NCI-H187 (cell line): ENCODE measurements at places on chromosomes 3 and 15.

- DNase-seq: no peak
These were observed 168.4 kb downstream of the MEGF11 start for GRCh38 chr15:66085128-66085527.

DNA sequence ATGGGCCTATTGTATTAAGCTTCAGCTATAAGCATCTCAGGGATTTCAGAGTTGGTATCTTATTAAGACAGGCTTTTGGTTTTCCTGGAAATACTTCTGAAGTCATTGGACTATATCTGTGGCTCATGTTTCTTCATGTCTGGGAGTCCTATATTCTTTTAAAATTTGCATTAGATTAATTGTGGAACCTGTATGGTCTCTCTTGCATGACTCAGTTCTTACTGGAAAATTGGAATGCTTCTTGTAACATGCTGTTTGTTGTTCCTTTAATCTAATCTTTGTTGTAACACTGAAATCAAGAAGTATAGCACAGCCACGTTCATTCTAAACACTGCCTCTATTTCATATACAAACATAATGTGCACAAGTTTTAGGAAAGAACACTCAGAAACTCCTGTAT lies 208.1 kb downstream of the RBMS3 start:
- no peak for DNase-seq

DNA sequence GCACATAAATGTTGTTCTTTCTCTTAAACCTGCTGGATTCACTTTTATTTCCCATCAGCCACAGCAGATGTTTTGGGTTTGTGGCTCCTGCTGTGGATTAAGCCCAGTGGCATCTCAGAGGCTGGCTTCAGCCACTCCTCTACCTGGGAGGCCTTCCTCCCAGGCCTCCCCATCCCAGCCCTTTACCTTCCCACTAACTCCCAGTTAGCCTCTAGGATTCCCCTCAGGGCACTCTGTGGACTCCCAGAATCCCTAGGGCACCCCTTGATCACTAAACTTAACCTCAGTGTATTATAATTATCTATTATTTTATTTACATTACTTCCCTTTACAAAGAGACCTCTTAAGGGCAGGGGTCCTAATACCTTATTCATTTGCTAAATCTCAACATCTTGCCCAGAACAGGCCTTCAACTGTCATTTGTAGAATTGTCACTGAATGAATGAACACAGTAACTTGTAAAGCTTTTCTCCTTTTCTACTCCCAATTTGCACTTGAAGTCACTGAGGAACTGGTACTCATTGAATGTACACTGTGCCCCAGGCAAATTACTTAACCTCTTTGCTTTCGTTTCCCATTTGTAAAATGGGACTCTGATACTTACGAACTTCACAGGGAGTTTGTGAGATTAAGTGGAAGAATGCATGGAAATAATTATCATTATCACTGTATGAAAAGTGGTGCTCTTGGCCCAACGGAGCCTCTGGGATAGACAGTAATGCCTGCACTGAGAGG lies 8.3 kb downstream of the CCDC13 start:
- DNase-seq: no peak

DNA sequence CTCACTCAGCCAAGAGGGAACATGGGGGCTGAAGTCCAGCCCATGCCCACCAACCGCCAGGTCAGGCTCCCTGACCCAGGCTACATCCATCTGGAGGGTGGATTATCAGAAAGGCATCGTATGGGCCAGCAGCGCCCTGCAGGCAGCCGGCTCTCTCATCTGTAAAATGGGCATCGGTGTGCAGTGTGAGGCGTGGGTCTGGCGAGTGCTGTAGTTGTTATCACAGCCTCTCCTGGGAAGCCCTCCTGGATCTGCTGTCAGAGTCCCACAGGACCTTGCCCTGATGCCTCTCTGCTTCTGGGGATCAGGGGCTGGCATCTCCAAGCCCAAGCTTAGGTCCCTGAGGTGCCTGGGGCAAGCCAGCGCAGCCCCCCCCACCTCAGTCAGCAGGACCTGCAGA lies 27.4 kb downstream of the CFAP100 start:
- no peak for DNase-seq

- no peak for DNase-seq
These were observed 36.0 kb downstream of the ZFAND6 start for GRCh38 chr15:80095511-80095910.

- DNase-seq: no peak
These were observed 64.2 kb upstream of the MME start for GRCh38 chr3:155015776-155016436.

- no peak for DNase-seq
These were observed 199.6 kb upstream of the CBLB start for GRCh38 chr3:106068381-106068780.

GRCh38 chr3:51669241-51670052 lies 1.6 kb upstream of the TEX264 start:
- DNase-seq: peak; percentile 12

DNA sequence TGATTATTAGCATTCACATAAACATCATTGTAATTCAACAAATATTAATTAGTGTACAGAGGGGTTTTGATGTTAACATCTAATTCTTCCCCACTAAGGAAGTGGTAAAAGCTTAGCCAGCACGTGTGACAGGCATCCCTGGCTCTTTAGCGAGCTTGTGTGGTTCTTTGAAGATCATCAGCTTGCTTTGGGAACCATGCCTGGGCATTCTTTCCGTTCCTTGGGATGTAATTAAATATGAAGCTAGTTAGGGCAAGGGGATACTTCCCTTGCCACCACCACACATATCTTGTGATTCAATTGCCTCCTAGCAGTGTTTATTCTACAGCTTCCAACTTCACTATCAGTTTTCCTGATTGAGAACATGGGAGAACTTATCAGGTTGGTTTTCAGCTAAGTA lies 246.5 kb downstream of the MYRIP start:
- DNase-seq: no peak

DNA sequence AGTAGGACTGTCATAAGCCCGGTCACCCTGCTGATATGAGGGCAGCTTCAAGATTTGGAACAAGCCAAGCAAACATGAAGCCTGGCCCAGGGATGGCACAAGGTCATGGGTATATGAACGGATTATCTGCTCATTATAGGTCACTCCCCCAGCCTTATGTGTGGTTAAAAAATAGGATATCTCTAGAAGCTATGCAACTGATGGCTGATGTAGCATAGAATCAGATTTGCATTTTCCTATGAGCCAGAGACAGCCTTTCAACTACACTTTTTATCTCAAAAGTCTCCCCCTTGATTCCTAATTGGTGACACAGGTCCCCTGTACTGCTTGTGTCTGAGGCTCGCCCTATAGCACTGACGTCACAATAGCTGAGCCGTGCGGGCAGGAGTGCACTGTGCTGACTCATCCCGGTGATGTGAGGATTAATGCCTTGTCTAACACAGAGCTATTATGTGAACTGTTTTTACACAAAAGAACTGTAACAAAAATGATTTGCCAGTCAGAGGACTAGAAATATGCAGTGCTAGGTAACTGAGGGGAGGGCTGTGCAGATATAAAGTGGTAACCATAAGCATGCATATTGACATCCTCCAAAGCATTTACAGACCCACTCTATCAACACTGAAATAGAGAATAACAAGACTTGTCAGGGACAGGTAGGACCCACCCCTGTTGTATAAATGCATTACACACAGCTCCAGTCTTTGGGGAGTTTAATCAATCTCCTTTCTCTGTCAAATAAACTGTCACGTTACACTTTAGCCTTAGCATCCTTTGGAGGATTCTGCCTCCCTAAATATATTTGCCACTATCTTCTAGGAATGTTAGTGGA lies 204.9 kb downstream of the TIGIT start:
- DNase-seq: no peak

GRCh38 chr3:30720586-30721313 lies 114.3 kb downstream of the TGFBR2 start:
- DNase-seq: no peak

- DNase-seq: no peak
These were observed 101.8 kb downstream of the CHSY1 start for GRCh38 chr15:101149864-101150722.

DNA sequence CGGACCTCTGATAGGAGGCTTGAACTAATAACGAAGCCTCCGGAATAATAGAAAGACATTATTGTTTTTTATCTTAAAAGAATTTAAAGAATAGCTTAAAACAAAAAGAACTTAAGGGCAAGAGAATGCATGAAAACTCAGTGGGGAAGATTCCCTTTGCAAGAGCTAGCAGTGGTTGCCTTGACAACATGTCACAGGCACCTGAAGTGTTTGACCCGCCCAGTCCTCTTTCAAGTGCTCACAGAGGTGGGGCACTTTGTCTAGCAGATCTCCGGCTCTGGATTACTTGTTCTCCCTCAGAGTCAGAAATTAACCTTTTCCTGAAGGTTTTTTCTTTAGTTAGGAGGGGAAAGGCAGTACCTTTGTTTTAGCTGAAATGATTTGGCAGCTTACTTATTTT lies 37.8 kb downstream of the LARS2 start:
- no peak for DNase-seq

GRCh38 chr3:197026481-197026866 lies 3.1 kb downstream of the MELTF start:
- no peak for DNase-seq

GRCh38 chr15:60442763-60443162 lies 36.2 kb downstream of the ICE2 start:
- no peak for DNase-seq

- DNase-seq: no peak
These were observed 65.4 kb downstream of the SEMA5B start for GRCh38 chr3:122962149-122962548.

DNA sequence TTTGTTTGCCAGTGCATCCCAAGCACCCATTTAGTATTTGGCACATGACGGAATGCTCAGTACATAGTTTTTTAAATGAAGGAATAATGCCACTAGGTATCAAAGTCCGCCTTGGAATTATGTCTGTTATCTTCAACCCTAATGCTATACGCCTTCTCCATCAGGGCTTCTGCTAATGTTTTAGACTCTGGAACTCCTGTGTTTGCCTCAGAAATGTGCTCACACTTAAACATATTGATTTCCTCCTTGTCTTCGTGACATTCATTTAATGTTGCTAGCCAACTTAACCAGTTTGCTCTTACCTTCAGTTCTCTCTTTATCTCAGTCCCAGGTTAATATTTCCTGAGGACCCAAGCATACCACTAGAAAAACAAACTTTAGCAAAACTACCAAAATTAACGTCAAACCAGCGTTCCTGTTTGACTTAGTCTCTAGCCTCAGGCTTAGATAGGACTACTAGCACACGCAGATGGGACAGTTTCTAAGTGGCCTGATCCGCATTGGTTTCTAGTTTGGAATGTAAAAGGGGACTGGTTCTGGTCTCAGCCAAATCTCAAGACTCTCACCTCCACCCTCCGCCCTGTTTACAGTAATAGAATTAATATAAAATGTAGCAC lies 81.4 kb downstream of the IL1RAP start:
- DNase-seq: no peak

GRCh38 chr3:50352781-50353180 lies 2.1 kb downstream of the CYB561D2 start:
- no peak for DNase-seq

DNA sequence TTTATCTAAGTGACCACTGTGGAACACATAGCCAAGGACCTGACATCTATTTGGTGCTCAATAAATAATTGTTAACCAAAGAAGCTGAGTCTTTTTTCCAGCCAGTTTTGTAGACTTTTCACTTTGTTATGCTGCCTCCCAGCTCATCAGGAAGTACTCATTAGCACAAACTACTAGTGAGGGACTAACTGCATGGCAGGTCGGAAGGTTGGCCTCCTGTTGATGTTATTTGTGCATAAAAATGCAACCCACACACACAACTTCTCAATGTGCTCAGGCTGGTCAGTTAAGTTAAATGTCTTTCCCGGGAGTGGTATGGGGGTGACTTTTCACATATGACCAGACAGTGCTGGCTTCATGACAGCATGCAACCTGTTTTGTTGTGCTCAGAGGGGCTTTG lies 263.0 kb upstream of the TOPAZ1 start:
- no peak for DNase-seq

DNA sequence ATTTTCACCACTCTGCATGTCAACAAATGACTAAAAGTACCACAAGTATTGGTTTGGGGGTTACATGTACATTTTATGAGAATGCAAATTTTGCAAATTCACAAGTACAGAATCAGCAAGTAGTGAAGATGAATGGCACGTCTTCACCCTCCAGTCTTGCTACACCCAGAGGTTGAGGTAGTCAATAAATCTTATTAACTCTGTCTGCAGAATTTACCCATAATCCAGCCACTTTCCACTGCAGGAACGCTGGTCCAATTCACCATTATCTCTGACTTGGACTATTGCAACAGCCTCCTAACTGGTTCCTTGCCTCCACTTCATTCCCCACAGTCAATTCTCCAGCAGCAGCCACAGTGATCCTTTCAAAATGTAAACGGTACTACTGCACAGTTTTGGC lies 10.6 kb downstream of the PSMA4 start:
- no peak for DNase-seq

GRCh38 chr15:35746121-35746520 lies 200.2 kb upstream of the DPH6 start:
- DNase-seq: no peak

DNA sequence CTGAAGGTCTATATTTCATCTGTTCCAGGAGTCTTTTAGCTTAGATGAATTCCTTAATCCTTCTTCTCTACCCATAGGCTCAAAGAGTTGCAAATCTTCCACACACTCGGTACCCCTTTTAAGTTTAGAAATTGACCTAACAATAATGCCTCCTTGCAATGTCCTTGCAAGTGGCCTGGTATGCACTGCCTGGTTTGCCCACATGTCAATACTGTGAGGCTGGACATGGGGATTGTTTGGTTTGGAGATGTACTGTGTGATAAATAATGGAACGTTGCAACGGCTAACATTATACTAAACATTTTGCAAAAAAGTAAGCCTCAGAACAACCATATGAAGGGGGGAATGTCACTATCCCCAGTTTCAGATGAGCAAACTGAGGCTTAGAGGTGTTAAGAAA lies 22.4 kb upstream of the TPM1 start:
- no peak for DNase-seq

GRCh38 chr3:133254151-133254550 lies 145.7 kb upstream of the BFSP2 start:
- no peak for DNase-seq

GRCh38 chr15:74442604-74443003 lies 8.8 kb upstream of the SEMA7A start:
- no peak for DNase-seq

GRCh38 chr15:71564217-71564616 lies 246.1 kb upstream of the NR2E3 start:
- no peak for DNase-seq

- no peak for DNase-seq
These were observed 241.4 kb downstream of the VPS13C start for GRCh38 chr15:61818801-61819200.

DNA sequence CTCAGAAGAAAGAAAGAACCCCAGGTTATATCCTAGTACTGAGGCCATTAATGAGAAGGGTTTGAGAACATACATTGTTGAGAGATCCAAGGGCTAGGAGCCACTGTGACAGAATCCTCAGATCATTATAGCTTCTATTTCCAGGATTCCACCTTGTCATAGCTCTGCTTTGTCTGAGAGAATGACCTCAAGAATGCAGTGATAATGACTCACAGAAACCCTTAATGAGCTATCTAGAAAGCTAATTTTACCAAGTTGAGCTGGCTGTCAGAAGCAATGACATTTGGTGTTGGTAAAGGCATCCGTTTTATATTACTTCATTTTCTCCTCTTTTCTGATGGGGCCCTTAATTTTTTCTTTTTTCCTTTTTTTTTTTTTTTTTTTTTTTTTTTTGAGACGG lies 10.9 kb downstream of the TRIP4 start:
- DNase-seq: no peak
